ENCODE measurements at places on chromosomes 7 and 10.

DNA sequence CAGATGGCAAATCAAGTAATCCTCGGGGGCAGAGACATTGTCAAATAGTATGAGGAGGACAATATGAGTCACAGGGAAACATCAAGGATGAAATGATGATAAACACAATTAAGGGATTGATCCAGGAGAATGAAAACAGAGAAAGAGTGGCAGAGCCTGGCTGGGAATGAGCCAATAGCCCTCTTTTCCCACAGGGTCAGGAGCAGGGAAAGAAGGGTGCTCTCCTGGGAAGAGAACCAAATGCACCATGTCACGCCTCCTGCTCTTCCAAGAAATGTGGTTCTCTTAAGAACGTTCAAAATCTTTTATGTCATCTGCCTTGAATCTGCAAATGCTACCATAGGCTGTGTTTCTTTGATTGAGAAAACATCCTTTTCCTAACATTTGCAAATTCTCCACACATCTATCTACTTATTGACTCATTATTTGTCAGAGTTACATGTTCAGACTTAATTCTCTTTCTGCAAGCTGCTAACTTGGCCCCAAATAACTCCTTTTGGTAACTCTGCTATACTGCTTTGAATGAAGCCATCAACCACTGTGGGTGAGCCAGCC is 50.6 kb downstream of the HIPK2 start:
- no peak for DNase-seq

- DNase-seq = no peak
These were observed 2.0 kb downstream of the GAL3ST4 start for GRCh38 chr7:100166317-100166940.

GRCh38 chr7:115533785-115534184 is 496.8 kb downstream of the TFEC start:
- no peak for DNase-seq

- peak; percentile 89 for DNase-seq
These were observed 650 bp upstream of the TM9SF3 start for GRCh38 chr10:96587264-96588059.

DNA sequence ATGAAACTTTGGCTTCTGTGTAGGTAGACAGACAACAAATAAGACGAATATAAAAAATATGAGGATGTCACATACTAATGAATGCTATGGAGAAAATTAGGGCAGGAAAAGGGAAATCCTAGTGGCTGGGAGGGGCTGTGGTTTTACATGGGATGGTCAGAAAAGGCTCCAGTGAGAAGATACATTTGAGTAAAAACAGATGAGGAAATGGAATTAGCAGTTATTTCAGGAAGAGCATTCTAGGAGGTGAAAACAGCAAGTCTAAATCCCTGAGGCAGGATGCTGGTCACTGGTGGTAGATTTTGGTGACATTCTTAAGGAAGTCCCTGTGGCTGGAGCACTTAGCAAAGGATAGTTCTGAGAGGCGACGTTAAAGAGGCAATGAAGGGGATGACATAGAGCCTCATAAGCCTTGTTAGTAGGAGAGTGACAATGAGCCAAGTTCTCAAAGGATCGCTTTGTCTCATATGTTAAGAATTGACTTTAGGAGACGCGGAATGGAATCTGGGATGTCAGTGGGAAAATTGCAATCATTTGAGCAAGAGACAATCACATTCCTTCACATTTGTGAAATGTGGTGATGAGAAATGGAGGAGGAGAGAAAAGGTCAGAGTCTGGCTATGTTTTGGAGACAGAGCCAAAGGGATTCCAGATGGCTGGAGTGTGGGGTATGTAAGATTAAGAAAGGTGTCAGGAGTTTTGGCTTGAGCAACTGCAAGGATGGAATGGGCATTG is 384.7 kb upstream of the FZD8 start:
- no peak for DNase-seq

DNA sequence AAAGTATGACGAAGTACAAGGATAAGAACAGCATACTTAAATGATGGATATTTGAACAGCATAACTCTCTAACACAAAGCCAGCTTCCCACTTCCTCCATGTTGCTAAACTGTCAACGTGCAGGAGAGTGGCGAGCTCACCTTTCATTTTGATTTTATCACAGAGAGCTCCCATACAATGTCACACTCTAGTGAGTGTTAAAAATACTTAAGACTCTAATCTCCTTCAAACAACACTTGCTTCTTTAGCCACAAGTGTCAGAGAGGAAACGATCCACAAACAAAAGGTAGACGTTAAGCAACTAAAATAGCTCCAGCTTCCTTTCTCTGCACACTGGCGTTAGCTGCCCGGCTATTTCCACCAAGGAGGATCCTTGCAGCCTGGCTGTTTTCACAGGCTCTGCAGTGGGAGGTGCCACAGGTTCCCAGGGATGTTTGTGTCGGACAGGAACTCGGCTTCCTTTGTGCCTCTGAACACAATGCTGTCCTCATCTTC is 194.6 kb downstream of the COBL start:
- DNase-seq = no peak

DNA sequence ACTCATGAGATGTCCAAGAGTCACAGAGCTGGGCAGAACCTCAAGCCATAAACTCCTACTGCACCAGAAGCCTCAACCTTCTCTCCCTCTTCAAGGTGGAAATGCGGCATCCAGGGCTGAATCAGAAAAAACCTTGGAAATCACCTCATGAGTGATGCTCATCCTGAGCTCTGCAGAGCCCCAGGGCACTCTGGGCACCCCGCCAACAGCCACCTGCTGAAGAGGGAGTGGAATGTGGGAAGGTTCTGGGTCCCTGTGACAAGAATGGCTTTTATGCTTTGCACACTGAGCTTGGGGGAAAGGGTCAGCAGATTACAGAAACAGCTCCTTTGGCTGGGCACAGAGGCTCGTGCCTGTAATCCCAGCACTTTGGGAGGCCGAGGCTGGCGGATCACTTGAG is 18.8 kb downstream of the NUDT1 start:
- no peak for DNase-seq

- no peak for DNase-seq
These were observed 315.0 kb downstream of the IPMK start for GRCh38 chr10:57952741-57953140.

GRCh38 chr10:116691635-116692034 is 50.7 kb downstream of the HSPA12A start:
- no peak for DNase-seq

GRCh38 chr10:125693524-125693847 is 10.5 kb upstream of the TEX36 start:
- DNase-seq = no peak

GRCh38 chr10:63197344-63198092 is 64.4 kb downstream of the NRBF2 start:
- no peak for DNase-seq

DNA sequence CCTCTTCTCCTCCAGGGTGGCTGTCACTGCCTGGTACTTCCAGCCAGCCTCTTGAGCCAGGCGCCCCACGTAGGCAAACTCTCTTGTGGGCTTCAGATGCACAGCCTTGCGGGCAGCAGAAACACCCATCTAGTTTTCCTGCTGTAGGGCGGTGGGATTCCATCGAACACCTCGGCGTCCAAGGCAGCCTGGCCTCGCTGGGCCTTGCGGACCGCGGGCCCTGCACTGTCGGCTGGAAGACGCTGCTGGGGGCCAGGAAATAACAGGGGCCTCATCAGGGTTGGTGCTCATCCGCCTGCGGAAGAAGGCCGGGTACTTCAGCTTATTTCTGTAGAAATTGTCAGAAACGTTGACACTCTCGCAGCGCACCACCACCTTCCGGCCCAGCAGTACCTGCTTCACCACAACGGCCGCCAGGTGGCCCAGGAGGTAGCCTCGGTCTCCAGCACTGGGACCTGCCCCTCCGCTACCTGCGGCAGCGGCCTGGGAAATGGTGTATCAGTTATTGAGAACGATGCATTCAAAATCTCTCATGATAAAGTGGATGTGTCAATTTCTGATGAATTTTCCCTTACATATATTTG is 61.1 kb downstream of the WDFY4 start:
- DNase-seq = no peak

DNA sequence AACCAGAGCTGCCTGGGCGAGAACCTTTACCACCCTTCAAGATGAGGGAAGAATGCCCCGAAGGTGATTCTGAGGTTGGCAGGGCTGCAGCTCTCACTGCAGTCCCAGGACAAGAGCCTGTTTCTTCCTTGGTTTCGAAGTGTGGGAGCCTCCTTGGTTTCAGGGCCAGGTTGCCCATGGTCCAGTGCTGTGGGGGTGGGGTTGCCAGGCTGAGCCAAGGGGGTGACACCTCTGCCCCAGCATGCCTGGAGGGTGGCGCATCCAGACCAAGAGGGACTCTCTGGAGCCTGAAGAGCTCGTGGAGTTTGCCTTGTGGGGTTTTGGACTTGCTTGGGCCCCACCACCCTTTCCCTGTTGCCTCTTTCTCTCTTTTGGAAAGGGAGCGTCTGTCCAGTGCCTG is 41.3 kb downstream of the WDR37 start:
- no peak for DNase-seq

GRCh38 chr7:80661729-80662128 is 23.3 kb downstream of the CD36 start:
- DNase-seq = peak; percentile 50

DNA sequence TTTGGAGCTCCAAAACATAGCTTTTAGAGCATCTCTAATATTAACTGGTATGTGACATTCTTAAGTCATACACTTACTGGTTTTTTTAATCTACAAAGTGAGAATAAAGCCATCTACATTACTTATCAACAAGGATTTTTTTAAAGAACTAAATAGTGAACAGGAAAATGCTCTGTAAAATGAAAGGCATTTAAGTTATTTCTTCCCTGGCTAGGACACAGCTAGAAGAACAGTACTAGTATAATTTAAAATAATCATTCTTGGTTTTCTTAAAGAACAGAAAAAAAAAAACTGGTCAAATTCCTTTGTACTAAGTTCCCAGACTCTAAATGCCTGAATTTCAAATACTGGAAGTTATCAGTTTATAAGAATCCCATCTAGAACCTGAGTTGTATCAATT is 139.5 kb downstream of the SRPK2 start:
- no peak for DNase-seq

GRCh38 chr7:19944363-19945120 is 171.1 kb upstream of the TMEM196 start:
- DNase-seq = no peak

- no peak for DNase-seq
These were observed 48.6 kb downstream of the MCU start for GRCh38 chr10:72740528-72740927.

DNA sequence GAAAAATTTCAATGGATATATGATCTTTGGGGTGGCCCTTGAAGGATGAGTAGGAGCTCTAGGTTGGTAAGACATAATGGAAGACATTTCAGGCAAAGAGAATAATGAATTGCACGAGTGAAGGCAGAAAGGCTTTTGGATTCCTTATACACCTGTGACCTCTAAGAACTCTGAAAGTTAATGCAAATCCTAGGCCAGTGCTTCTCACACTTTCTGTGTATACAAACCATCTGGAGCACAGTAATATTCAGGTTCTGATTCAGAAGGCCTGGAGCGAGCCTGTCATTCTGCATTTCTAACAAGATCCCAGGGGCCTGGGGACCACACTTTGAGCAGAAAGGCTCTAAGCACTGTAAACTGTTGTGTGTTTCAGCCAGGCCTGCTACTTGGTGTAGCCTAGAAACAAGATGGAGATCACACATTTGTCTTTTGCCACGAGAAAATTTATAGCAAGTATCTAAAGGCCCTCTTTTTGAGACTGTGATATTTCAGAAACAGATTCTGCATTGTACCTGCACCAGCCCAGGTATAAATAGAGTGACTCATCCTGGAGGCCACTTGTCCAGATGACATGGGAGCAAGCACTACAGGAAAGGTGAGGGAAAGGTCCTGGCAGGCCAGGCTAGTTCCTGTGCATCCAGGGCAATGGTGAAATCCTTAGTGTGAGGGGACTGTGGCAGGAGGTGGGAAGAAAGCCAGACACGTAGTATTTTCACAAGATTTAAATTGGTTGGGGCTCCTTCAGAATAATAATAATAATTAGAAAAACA is 24.4 kb downstream of the MRPS33 start:
- DNase-seq = no peak

DNA sequence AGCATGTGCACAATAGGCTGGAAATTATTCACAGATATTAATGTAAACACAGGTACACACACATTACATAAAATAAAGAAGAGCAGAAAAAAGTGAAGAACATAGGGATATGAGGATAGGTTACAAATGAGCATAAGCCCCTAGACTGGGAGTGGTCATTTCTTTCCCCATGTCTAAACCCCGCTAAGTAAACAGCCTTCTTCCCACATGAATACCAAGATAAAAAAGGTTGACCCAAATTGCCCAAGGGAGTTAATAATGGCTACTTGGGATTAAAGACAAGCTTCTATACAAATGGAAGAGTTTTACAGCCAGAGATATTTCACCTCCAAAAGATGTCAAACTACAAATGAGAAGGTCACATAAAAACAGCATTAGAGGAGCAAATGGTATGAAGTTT is 527.1 kb upstream of the CELF2 start:
- no peak for DNase-seq

DNA sequence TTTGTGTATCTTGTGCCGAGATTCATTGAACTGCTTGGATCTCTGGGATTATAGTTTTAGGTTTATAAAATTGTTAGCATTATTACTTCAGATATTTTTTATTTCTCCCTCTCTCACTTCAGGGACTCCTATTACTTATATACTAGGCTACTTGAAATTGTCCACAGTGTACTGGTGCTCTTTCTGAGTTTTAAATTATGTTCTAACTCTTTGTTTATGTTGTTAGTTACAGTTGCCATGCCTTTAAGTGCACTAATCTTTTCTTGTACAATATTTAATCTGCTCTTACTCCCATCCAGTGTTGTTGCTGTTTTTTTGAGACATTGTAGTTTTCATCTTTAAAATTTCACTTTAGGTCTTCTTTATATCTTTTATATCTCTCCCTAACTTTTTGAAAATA is 13.1 kb downstream of the PLEKHS1 start:
- no peak for DNase-seq

- DNase-seq = no peak
These were observed 4.1 kb downstream of the IL6 start for GRCh38 chr7:22730921-22731654.

- DNase-seq = no peak
These were observed 45.3 kb upstream of the BAMBI start for GRCh38 chr10:28631896-28632583.

- peak; percentile 51 for DNase-seq
These were observed 582.4 kb downstream of the SUGCT start for GRCh38 chr7:40717242-40717641.

- no peak for DNase-seq
These were observed 922.9 kb upstream of the LRRN3 start for GRCh38 chr7:110168010-110168409.

DNA sequence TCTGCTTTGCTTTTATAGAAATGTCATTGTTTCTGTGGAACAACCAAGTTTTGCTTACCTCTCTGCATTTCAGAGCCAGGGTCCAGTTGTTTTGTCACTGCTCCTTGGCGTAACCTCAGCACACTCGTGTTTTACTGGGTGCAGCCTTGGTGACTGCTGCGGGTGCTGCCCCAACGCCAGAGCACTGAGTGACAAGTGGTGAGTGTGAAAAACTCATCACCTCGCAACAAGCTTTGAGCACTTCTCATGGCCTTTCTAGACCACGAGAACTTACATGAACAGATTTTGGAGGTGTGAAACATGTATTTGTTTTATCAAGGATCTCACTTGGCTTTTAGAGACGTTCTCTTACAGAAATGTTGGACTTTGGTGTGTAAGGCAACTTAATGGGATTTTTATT is 31.0 kb downstream of the GLRX3 start:
- no peak for DNase-seq

All from erythroblast (primary cell).